ENCODE measurements at places on chromosomes 1 and 21.

- DNase-seq: no peak
Observed at GRCh38 chr1:117342397-117342796, 24.9 kb upstream of the MAN1A2 start.

DNA sequence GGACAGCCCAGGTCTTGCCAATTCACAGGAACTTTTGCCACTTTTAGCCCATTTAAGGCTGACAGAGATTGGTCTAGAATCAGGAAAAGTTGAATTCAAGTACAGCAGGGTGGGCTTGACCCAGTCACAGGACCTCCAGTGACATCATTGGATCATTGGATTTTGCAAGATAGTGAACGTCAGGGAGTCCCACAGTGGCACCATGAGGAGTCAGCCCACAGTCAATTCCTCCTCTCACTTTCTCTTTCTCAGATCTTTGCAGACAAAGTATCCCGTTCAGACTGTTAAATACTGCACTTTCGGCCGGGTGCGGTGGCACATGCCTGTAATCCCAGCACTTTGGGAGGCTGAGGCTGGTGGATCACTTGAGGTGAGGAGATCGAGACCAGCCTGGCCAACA is 57.9 kb upstream of the TLR5 start:
- DNase-seq: no peak

DNA sequence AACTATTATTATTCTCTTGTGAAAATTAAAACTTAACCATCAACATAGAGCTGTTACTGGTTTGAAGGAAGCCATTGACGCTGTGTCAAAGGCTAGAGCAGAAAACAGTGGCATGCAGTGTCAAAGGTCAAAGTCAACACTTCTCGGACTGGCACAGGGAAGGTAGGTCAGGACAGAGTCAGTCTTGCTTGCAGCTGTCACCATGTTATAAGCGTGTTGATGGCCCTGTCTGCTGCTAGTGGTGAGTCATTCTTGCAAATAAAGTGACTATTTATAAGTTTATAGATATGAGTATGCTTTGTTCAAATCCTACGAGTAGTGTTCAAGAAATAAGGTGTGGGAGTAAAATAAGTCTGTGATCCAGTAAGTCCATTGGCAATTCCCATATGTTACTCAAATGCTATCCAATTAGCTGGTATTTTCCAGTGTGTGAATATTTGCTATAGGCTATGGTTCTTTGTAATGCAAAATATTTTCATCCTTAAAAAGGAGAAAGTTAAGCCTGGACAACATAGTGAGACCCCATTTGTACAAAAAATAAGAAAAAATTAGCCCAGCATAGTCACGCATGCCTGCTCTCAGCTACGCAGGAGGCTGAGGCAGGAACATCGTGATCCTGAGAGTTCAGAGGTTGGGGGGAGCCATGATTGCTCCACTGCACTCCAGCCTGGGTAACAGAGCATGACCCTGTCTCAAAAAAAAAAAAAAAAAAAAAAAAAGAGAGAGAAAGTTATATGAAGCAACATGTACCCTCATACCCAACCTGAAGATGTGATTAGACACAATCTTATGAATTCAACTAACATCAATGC is 26.3 kb upstream of the TINAGL1 start:
- DNase-seq: no peak

DNA sequence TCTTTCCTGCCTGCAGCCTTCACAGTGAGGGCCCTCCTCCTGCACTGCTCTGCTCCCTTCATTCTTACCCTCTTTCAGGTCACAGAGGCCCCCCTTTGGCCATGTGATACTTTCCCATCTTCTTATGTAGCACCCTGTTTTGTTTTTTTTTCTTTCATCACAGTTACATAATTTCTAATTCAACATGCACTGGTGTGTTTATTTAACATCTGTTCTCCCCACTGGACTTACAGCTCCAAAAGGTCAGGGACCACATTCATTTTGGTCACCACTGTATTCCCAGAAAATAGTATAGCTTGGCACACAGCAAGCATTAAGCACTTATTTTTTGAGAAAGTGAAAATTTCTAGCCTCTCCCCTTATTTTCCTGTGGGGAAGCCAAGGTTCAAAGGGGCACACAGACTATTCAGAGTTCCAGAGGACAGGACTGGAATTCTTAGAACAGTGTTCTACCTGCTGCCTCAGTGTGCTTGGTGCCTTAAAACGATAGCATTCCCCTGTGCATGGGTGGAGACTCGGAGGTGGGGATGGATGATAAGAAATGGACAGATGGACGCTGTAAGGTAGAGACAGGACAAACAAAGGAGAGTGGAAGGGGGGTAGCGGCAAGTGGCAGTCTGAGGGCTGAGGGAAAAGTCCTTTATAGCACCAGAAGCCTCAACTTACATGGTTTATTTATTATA is 5.3 kb downstream of the DENND2D start:
- DNase-seq: no peak
